ENCODE measurements at places on chromosomes 12 and 14.

DNA sequence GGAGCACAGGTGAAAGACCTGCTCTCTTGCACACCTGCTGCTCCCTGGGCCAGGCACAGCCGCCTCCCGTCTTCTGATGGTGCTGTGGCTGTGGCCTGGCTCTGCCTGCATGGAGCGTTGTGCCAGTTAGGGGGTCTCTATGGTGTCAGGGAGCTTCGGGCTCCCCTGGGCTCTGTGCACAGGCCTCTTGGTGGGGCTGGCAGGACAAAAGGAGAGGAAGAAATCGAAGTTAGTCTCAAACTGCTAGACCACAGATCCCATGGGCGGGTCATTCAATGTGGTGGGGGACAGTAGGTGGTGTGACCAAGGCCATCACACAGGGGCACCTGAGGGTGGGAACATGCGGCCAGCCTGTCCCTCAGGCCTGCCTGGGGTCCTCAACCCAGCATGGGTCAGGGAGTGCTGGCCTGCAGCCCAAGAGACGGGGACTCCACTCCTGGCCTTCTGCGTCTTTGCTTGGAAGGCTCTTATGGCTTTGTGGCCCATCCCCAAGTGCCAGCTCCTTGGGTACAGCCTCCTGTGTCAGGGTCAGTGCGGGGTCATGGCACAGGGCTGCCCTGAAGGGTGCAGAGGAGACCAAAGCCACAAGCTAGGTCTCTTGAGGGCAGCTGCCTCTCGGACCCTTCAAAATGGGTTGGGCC, 84.1 kb downstream of the KIF26A start:
- DNase-seq, result no peak

DNA sequence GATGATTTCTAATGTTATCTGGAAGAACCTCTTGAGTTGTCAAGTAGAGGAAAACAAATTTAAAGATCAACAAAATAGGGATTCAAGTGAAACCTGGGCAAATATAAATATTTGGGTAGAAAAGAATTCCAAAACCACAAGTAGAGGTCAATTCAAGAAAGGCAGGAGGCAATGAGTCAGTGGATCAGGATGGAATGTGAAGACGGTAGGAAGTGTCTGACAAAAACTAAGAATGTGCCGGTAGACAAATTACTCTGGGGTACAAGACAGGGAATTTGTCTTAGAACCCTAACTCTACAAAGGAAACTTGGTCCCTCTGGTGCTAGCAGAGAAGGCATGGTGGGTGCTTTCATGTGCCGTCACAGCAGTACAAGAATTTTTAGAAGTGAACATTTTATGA, 13.6 kb downstream of the ABCD2 start:
- DNase-seq, result no peak

- no peak for DNase-seq
These were observed 383.6 kb downstream of the BCAT1 start for GRCh38 chr12:24565300-24565699.

DNA sequence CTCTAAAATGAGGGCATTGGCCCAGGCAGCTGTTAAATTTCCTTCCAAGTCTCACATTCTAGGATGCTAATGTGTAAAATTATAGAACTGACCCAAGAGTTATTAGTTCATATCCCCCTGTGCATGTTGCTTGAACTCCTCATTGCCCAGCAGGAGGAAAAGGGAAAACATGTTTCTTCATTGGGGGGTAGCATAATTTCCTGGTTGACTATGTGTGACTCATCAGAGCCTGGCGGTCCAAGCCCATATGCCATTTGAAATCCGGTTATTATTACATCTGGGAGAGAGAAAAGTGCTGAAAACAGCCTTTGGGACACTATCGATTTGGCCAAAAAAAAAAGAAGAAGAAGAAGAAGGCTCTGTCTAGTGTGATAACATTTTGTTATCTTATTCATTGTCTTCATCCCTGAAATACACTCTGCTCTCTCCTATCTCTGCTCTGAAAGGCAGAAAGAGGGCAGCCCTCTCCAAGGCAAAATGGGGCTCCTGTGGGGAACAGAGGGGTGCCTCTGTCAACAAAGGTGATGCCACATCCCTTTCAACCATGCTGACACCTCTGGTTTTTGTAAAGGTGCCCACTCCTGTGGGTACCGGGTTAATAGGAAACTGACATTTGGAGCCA, 114.2 kb downstream of the DAD1 start:
- DNase-seq, result no peak

DNA sequence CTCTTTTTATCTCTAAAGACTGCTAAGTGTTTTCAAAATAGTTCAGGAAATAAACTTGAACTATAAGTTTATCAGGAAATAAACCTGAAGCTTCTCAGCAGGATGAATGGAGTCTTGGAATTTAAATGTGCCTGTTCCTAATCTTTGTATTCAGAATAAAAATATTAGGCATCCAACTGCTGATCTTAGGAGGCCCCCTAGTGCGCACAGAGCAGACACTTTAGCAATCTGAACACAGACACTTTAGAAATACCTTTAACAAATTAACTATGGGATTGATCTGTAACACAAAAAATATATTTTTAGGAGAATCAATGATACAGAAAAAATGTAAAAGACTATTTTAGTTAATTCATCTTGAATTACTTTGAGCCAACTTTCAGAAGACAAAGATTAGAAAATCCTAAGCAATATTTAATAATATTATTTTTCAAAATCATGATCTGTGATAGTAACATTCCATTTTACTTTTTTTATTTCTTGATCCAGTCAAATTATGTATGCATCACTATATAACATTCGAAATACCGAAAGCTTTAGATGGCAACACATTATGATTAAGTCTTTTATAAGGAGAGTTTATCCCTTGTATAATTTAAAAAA, 80.9 kb downstream of the SLC41A2 start:
- DNase-seq, result peak; percentile 29

- DNase-seq, result peak; percentile 73
These were observed 1.8 kb downstream of the COX6A1 start for GRCh38 chr12:120439646-120440247.
